ENCODE measurements at places on chromosomes 1 and 21.

- no peak for DNase-seq
These were observed 19.8 kb upstream of the THRAP3 start for GRCh38 chr1:36204347-36204909.

DNA sequence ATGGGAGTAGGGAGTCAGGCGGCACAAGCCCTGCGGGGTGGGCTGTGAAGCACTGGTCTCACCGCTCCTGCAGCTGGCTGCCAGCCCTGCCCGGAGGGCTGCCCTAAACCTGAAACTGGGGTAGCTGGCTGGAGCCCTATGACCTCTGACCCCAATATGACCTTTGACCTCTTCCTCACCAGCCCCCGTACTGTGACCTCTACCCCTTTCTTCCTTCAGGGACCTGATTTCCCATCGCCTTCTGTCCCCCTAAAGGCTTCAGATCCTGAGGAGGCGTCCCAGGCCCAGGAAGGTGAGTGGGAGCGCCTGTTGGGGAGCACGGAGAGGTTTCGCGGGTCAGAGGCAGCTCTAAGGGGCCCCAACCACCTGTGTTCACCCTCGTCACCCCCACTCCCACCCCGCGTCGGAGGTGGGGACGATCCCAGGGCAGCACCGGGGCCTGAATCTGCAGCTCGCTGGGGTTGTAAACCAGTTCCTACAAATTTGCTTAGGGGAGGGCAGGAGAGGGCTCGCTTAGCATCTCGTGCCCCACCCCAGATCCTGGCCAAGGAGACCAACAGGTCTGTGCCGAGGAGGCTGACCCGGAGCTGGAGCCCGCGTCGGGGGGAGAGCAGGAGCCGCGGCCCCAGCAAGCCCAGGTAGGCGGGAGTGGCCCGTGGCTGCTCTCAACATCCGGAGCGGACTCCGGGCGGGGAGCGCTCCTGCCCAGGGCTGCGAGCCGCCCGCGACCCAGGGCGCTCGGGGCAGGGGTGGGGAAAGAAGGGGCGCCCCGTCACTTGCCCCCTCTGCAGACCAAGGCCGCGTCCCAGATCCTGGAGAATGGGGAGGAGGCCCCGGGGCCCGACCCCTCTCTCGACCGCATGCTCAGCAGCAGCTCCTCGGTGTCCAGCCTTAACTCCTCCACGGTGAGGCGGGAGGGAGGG, 7.3 kb downstream of the SYTL1 start:
- DNase-seq, result no peak

DNA sequence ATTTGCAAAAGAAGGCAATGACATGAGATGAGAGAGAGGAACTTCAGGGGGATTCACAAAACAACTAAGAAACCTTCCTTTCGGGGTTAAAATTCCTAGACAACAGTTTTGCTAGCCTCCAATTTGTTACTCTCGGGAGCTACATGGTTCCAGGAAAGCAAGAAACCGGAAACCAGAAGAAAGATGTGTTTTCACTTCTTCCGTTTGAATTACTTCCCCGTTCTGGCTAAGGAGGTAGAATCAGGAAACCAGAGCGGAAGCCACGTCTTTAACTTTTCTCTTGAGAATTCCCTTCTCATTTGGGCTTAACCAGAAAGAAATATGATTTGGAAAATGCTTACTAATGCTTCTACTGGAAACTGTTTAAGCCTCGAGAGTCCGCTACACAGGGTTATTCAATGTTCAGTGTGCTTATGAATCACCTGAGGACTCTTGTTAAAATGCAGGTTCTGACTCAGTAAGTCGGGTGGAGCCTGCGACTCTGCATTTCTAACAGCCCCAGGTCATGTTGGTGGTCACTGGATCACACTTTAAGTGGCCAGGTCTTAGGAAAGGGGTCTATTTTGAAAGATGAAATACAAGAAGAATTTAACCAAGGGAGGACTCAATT, 43.5 kb upstream of the MCOLN3 start:
- DNase-seq, result no peak

- no peak for DNase-seq
These were observed 2.5 kb upstream of the DENND2D start for GRCh38 chr1:111202707-111203623.

DNA sequence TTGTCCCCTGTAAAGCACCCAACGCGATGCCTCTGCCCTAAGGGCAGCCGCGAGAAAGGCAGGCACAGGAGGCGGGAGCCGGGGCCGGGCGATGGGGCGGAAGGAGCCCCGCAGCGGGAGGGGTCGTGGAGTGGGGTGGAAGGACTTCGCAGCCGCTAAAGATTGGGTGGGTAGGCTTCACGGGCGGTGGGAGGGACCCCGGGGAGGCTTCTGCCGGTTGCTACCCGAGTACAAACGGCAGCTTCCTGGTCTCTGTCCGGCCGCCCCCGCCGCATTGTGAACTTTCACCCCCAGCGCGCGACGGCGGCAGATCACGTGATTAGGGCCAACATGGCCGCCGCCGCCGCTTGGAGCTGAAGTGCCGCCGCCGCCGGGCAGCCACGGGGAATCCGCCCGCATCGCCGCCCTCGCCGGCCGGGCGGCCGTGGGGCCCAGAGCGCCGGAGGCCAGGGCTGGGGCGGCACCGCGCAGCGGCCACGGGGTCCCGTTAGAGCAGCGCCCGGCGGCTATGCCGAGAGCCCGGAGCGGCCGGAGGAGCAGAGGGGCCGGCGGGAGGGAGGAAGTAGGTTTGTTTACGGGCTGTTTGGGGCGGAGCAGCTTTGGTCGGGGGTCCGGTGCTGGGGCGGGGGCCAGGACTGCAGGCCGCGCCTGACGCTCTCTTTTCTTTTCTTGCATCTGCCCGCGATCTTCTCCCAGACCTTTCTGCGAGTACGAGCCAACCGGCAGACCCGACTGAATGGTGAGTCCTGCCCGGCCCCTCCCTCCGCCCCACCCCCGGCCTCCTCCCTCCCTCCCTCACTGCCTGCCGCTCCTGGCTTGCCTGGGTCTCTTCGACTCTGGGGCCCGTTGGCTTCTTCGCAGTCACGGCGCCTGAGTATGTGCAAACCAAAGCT, 42.4 kb downstream of the TMEM53 start:
- peak; percentile 61 for DNase-seq

GRCh38 chr1:116514708-116515525, 55.9 kb downstream of the CD58 start:
- no peak for DNase-seq

GRCh38 chr1:162840250-162840839, 20.6 kb downstream of the CCDC190 start:
- no peak for DNase-seq

- no peak for DNase-seq
These were observed 6.1 kb downstream of the SORT1 start for GRCh38 chr1:109391626-109392025.

- DNase-seq, result no peak
These were observed 15.8 kb downstream of the UBE2G2 start for GRCh38 chr21:44785620-44786335.

GRCh38 chr1:225440380-225441221, 12.8 kb upstream of the LBR start:
- DNase-seq, result no peak

DNA sequence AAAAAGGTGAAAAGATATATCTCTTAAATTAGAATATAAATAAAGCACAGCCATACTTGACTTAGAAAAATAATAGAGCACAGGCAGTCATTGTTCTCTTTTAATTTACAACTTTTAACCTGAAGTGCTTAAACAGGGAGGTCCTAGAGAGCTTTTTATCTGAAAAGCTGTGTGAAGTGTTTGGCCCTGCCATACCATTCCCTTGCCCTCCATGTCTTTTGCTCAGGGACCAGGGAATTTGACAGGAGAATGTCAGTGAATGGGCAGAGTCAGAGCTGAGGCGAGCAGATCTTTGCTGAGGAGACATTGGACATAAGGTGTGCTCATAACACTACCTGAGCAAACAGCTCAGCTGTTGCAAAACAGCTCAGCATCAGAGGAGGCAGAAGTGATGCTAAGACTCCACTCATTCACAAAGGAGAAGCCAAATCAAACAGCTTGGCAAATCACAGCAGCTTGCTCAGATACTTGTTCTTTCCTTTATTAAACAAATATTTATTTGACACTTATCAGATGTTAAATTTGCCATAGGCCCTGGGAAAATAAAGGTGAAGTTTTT, 14.9 kb upstream of the MGST3 start:
- DNase-seq, result no peak

GRCh38 chr1:16383888-16384287, 16.8 kb downstream of the SZRD1 start:
- no peak for DNase-seq

DNA sequence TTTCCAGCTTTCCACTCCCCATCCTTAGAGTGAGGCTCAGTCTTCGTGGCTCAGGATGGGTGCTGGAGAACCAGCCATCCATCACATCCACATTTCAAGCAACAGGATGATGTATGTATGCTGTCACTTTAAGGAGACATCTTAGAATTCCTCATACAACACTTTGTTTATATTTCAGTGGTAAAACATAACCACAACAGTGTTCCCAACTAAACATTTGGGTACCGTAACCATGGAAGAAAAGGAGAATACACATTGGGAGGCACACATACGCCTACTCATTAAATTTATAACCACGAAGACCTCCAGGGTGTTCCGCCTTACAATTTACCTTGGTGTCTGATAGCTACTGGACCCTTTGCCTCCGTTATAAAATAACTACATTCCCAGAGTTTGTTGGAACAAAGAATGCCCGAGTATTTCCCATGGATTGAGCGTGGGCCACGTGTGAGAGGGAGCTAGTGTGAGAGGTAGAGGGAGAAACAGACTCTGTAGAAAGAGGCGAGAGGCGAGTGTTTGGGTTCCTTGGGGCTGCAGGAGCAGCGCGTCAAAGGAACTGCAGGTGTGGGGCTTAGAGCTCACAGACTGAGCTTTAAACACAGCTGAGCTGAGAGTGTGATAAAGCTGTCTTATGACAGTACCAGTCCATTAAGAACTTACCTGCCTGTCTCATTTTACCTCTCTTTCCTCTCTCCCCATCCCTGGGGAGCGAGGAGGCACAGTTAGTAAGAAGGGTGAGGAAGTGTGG, 111.5 kb upstream of the USP24 start:
- no peak for DNase-seq

DNA sequence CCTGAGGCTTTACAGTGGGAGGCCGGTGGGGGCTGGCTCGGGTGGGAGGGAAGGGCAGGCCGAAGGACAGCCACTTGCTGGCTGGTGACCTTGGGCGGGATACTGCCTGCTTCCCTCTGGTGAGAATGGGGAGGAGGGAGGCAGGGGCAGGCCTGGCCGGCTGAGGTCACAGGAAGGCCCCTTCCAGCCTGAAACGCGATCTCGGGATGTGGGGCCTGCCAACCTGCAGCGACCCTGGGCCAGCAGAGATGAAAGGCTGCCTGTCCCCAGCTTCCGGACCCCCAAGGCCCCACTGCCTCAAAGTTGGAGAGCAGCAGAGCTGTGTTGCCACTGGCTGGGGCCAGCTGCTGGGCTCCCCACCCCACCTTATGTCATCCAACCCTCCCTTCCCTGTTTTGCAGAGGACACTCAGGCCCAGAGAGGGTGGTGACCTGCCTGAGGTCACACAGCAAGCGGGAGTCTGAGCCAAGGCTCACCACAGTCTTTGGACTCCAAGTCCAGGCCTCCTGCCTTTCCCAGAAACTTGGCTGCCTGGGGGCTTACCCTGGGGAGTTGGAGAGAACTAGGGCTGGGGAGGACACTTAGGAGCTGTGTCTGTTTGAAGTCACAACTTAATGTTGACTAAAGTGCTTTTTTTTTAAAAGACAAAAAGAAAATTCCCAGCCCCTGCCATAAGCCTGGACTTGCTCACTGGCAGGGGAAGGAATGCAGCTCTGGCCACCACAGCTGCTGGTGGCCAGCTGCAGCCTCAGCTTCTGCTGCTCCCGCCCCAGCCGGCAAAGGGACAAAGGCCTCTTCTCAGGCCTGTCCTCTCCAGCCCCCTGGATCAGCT, 14.8 kb upstream of the WASF2 start:
- no peak for DNase-seq

GRCh38 chr1:203219934-203220333, 9.5 kb downstream of the CHIT1 start:
- no peak for DNase-seq

Measured in esophagus squamous epithelium (tissue), 5 donors.